ENCODE measurements at places on chromosomes 12 and 14.

- peak; percentile 4 for DNase-seq
These were observed 990.2 kb downstream of the GALC start for GRCh38 chr14:87002776-87003175.

- no peak for DNase-seq
These were observed 269.8 kb downstream of the BCAT1 start for GRCh38 chr12:24679126-24679525.

DNA sequence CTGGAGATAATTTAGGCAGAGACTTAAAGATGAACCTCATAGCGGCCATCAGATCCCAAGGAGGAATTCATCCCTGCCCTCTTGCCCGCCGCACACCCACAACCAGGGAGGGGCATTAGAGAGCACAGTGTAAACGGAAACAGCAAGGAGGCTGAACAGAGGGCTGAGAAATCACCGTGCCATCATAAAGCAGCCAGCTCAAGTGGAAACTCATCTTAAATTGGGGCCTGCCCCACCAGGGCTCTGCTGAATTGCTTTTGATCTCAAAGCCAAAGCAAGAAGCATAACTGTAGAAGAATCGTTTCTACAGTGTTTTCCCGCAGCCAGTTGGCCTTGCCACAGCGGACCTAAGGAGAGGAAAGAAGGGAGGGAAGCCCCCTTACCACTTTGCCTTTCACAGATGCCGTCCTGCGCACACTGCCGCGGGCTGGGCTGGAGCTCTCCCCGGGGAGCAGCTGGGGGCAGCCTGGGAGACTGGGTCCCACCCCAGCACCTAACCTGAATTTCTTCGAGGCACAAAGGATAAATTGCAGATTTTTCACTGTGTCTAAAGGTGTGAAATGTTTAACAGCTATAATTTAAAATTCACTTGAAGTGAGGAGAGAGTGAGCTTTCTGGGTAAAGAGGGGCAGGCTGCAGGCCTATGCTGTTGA lies 51.8 kb upstream of the MMP17 start:
- DNase-seq, result no peak

GRCh38 chr12:108778053-108778452 lies 46.7 kb upstream of the CORO1C start:
- no peak for DNase-seq

Measured in NCI-H446 (cell line).